ENCODE measurements at places on chromosomes 13 and 19.

DNA sequence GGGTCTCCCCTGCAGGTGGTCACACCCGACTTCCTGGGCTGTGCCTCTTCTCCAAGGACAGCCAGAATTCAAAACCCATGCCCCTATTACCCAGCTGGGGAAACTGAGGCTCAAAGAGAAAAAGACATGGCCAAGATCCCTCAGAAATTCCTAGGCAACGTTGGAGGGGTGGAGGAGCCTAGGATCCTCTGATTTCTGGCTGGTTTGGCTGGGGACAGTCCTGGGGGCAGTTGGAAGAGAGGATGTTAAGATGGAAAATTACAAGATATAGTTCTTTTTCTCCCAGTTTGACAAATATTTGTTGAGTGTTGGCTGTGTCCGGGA, 2.4 kb downstream of the VASP start:
- DNase-seq, result no peak

DNA sequence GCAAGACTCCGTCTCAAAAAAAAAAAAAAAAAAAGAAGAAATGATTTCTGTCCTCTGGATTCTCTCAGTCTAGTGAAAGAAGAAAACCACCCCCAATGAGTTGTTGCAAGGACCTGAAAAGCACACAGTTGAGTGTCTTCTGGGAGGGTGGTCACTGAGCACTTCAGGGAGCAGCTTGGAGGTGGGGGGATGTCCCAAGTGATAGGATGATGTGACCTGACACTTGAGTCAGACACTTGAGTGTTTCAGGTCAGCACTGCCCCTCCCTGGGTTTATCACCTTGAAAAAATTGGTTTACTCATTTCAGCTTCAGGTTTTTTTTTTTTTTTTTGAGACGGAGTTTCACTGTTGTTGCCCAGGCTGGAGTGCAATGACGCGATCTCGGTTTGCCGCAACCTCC, 63.2 kb downstream of the ZNF823 start:
- no peak for DNase-seq

DNA sequence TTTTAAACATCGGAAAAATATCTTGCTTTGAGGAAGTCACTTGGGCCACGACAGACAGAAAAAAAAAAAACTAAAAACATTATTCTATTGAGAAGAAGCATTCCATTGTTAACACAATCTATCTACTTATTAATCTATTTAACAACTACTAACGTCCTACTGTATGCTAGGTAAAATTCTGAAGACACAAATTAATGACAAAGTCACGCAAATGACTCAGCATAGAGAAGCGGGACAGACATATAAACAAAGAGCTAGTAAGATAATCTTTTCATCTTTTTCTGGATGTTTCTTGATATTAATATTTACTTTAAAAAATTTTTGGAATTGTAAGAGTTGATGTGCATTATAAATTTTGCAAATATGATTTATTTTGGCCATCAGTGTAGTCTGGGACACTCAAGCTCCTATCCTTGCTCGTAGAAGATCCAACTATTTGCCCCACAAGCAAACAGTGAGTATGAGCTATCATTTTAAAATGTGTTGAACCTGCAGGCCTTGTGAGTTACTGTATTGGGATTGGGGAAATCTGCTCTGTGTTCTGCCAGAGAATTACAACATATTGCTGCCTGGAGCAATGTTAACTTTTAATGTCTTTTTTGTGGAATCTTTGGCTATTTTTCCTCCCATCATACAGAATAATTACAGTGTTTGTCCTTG, 109.1 kb downstream of the PCDH9 start:
- peak; percentile 58 for DNase-seq

- no peak for DNase-seq
Observed at GRCh38 chr19:928471-929202, 2.8 kb downstream of the ARID3A start.

- no peak for DNase-seq
Observed at GRCh38 chr13:48866249-48866648, 109.5 kb upstream of the FNDC3A start.

DNA sequence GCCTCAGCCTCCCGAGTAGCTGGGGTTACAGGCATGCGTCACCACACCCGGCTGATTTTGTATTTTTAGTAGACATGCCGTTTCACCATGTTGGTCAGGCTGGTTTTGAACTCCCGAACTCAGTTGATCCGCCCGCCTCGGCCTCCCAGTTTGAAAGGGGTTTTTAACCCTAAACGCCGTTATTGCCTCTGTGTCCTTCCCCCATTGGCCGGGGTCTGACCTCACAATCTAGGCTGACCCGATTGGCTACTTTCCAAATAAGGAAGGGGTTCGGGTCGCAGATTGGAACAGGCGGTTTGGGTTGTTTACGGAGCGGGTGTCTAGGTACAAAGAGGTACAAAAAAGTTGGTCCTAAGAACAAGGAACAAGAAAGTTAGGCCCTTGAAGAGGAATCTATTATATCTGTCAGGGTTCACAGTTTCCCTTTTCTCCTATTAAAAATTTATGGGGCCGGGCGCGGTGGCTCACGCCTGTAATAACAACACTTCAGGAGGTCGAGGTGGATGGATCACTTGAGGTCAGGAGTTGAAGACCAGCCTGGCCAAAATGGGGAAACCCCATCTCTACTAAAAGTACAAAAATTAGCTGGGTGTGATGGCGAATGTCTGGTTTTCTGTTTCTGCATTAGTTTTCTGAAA, 1.0 kb downstream of the ZNF253 start:
- no peak for DNase-seq

DNA sequence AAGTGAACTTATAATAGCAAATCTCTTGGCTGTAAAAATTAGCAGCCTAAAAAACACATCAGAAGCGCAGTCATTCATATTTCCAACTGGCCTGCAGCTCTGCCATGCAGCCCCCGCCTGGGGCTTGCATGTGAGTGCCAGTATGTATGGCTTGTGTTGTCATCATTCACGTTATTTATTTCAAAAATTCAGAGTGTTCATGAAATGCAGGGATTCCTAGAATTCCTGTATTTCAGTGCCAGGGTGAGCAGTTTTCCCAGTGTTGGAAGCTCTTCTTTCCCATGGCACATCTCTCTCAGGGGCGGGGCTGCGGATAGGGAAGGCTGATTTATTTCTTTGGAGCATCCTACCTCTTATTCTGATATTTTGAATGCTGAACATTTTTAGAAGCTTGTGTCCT, 234.6 kb downstream of the FGF9 start:
- no peak for DNase-seq

DNA sequence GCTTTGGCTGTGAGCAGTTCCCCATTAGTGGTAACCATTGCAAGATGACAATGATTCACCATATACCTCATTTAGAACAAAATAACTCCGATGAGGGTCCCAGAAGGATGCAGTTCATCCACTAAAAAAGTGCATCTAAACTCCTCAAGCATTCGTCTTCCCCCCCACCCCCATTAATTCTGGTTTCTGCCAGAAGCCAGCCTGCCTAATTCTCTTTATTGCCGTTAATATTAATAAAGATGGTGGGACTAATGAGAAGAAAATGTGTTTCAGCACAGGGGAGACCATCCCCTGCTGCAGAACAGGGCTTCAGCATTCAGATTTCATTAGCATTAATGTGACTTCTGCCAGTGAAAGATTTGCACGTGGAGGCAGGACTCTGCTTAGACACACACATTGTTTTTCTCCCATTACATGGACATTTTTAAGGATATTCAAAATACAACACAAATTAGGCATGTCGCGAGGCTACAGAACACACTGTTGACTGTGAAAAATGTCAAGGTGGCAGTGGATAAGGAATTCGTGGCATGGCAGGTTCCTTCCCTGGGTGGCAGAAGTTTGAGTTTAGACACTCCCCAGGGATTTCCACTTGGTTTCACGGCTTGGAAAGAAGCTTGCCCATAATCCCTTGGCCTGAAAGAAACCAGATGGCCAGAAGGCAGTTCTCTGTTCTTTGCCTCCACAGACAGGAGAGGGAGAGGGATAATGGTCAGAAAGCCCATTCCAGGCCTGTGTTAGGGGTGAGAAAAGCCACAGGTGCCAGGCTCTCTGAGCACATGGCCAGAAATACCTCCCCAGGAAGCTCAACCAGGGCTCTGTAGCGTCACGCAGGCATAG, 236.5 kb downstream of the FOXO1 start:
- DNase-seq, result no peak

GRCh38 chr19:49544154-49544553, 16.4 kb downstream of the RCN3 start:
- DNase-seq, result no peak

- no peak for DNase-seq
Observed at GRCh38 chr19:49333811-49334288, 1.4 kb upstream of the CD37 start.

DNA sequence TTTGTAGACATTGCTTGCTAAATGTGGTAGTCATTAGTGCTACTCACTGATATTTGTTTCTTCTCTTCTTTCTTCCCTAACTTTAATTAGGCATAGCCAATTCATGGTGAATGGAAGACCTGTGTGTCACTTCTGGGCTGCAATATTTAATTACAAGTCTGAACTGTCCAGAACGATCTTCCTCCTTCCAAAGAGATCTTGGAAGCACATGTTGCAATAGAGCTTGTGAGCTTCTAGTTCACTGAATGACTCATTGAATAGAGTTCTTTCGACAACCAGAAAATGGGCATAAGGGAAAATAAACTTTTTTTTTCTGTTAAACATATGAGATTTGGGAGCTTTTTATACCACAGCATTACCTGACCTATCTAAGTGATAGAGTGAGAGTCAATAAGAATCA, 1264.6 kb downstream of the PCDH9 start:
- DNase-seq, result no peak

GRCh38 chr13:34667286-34668218, 274.5 kb upstream of the NBEA start:
- no peak for DNase-seq

GRCh38 chr13:45441633-45442032, 23.1 kb upstream of the COG3 start:
- DNase-seq, result no peak

- no peak for DNase-seq
Observed at GRCh38 chr19:608155-609003, 18.7 kb downstream of the HCN2 start.

DNA sequence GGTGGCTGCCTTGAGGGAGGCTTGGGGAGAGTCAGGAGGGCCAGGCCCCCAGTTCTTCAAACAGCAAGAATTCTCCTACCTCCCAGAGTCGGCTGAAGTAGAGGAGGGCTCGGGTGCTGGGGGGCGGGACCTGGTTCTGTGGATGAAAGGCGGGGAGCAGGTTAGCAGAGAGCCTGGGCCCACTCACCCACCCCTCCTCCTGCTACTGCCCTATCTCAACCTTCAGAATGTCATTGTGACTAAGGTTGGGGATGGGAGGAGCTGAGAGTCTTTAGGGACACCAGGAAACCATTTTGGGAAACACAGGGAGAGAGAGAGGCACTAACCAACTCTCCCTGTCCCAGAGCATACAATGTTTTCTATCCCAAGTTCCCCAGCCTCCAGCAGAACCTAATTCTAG, 10.7 kb downstream of the DMKN start:
- DNase-seq, result no peak

DNA sequence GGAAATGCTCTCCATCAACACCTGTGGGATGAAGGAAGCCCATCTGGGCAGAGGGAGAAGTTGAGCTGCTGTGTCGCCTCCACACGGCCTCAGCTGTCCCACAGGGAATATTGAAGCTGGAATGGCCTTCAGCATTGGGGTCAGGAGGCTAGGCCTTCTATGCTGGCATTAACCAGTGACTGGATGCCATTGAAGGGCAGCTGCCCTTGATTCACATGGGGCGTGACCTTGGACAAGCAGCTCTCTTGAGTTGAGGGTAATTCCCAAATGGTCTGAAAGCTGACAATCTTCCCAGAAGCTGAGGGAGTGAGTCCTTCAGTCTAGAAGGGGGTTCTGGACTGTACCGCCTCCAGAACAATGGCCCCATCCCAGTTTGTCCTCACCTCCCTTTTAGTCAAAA, 6.7 kb downstream of the BCL3 start:
- no peak for DNase-seq

DNA sequence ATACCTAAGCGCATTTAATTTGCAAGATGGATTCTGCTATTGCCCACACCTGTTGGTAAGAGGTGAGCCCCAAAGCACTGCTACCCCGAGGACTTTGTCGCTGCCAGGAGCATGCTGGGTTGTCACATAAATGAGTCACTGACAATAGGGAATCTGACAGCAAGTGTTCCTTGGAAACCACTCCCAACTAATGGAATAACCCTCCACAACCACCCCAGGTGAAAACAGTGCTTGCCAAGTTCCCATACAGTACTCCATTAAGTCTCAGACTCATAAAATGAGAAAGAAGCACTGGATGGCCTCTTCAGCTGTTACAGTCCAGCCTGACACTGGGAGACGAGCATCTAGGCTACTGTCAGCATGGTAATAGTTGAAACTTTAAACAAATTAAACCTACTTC, 108.6 kb downstream of the EFNB2 start:
- no peak for DNase-seq

DNA sequence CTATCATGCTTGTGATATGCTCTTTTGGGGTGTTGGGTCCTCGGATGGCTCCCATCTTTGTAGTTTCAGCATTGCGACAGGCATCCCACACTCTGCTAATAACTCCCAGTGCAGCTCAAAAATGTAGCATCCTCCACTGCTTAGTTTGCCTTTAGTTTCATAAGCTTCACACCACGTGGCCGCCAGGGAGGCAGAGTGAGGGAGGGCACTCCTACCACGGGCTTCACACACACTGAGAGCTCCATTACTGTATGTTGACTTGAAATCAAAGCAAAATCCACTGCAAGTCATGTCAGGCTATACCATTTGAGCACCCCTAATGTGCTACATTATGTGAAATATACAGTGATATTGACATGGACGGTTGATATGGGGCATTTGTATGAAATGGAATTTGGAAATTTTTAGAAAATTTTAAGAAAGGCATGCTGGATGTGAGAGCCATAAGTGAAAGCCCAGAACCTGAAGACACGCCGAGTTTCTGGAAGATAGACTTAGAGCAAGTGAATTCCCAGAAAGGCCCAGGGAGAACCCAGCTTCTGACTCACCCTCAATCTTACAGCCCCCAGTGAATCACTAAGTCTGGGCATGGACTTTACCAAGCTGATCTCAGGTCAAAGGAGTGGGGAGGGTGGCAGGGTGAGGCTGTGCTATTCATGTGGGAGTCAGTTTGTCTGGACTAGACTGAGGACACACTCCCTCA, 94.1 kb downstream of the HSPH1 start:
- no peak for DNase-seq

DNA sequence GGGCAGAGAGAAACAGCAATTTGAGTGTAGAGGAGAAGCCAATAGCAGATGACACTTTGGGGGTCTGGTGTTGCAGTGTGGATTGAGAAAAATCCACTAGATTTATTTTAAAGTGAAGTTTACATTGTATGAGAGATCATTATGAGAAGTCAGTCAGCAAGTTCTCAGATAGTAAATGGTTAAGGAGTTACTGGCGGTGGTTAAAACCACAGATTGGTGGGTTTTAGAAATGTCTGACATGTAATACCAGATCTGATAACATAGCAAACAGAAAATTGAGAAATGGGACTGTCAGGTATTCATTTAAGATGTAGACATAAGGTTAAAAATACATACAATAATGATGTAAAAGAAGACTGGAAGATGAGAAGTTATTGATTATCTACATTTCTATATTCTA, 7.2 kb downstream of the ABHD13 start:
- no peak for DNase-seq

DNA sequence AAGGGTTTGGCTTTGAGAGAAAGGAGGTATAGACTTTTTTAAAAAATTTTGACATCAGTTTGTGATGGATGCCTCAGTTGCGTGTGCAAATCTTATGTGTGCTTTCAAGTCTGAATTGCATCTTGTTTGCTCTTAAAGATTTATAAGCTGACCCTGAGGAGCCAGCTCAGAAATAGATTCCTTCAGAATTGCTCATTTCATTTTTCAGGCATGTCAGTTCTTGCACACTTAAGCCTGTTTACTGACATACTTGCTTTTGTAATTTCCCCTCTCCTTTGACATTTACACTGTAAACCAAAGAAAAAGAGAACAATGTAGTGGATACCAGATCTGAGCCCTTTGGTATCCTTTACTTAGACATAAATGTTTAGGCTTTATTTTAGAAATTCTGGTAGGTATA, 87.6 kb downstream of the RNF17 start:
- no peak for DNase-seq

Data from NCI-H1694 treated with DMSO at 0.1 percent for 48 hours (cell line).